ENCODE measurements at places on chromosomes 6 and 20. TPM values are rescaled to one million over a fixed set of nuclear protein-coding genes. Genes with fewer than 3 reads are reported as not detected.

BCAS1 gene
- total RNA-seq = 0.06 TPM

GRCh38 chr20:8226106-8226505 is 94.0 kb downstream of the PLCB1 start:
- no peaks in the 10 kb centered on the region for H3K27me3 ChIP-seq
- no peaks in the 10 kb centered on the region for H3K36me3 ChIP-seq
- H3K27ac ChIP-seq = no peak overlapping the region
- no peaks in the 10 kb centered on the region for H3K4me1 ChIP-seq
- H3K4me3 ChIP-seq = no peak overlapping the region
- DNase-seq = no peak

DNA sequence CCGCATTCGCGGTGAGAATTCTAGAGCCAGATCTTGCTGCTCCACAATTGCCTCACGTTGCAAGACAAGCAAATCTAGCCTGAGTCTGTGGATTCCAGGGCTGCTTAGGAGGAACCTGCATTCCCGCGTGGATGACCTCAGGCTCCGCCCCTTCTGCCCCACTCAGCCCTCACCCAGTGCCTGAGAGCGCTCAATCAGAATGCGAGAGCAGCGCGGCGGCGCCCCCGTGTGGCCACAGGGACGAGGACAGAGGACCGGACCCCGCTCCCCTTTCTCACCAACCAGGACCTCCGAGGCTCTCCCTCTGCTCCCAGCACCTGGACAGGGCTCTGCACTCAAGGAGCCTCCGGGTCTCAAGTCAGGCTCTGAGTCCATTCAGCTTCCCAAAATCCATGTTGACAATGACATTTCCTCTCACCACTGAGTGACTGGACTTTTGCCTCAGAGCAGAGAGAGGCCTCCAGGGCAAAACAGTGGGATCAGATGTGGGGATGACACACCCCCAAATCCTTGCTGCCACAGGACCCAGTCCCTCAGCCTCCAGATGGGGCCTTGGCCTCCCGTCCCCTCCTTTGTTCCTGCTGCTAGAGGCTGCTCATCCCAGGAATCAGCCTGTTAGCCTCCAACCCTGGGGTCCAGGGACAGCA is 52.0 kb downstream of the RPP21 start:
- H3K4me3 ChIP-seq = no peak overlapping the region
- no peaks in the 10 kb centered on the region for H3K36me3 ChIP-seq
- DNase-seq = peak; percentile 86
- H3K27me3 ChIP-seq = peaks cover 38% of the 10 kb centered on the region

DNA sequence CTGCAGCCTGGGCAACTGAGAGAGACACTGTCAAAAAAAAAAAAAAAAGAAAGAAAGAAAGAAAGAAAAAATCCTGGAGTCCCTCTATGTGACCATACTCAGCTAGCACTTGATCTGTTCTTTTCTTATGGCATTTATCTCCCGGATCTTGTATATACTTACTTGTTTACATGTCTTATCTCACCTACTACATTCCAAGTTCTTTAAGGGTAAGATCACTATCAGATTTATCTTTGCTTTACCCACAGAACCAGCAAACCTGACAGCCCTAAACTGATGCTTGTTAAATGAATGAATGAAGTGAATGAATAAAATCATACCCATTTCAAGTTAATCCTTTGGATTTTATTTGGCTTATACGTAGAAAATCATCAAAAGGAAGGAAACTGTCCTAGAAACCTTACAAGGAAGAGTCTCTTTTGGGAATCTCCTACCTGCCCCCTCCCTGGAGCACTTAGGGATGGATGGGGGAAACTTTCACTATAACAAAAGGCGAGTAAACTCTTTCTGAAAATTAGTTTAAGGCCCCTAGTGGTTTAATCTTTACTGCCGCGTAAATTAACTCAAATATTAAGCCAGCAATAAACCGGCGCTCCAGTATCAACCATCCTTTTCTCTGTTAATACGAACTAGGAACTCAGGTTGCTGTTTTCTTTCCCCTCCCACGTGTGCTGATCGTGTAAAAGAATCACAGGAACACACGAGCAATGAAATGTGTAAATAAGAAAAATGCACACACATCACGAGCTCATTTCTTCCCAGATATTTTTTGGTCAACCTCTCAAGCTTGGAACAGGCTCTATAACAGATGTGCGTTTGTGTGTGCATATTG is 1.3 kb upstream of the UTRN start:
- peak overlapping the region; percentile 91 for H3K4me3 ChIP-seq
- H3K4me1 ChIP-seq = peaks cover 19% of the 10 kb centered on the region
- peaks cover 33% of the 10 kb centered on the region for H3K27me3 ChIP-seq
- H3K36me3 ChIP-seq = no peaks in the 10 kb centered on the region
- no peak for DNase-seq

GRCh38 chr20:63619505-63619904 is 7.4 kb downstream of the GMEB2 start:
- no peak overlapping the region for H3K4me3 ChIP-seq
- H3K4me1 ChIP-seq = peaks cover 16% of the 10 kb centered on the region
- no peak for DNase-seq
- H3K27ac ChIP-seq = no peak overlapping the region
- no peaks in the 10 kb centered on the region for H3K27me3 ChIP-seq

VSX1 gene
- total RNA-seq = not detected

- H3K27ac ChIP-seq = peak overlapping the region; percentile 16
- peak; percentile 93 for DNase-seq
- H3K27me3 ChIP-seq = peaks cover 2% of the 10 kb centered on the region
- peak overlapping the region; percentile 81 for H3K4me3 ChIP-seq
Measured at GRCh38 chr20:35447082-35447789, 8.2 kb upstream of the CEP250 start.

ME1 gene
- not detected for total RNA-seq

DNA sequence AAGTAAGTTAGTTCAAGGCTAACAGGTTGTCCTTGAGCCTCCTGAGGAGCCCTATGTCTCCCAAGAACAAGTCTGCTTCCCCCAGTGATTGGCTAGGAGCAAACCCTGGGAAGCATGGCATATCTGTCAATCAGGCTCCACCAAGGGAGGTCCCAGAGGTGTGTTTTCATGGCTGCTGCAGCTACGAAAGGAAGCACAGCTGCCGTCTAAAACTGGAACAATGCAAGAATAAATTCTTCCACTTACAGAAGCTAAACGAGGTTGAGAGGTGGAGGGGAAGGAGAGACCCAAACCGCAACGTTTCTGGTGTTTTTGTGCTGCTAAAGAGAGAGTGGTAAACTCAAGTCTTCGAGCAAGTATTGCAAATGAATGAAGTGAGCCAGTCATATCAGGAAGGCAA is 4.9 kb upstream of the PTGIS start:
- DNase-seq = peak; percentile 44
- peak overlapping the region; percentile 89 for H3K27ac ChIP-seq
- peaks cover 34% of the 10 kb centered on the region for H3K27me3 ChIP-seq
- H3K36me3 ChIP-seq = peaks cover 11% of the 10 kb centered on the region

SFTA2 gene
- total RNA-seq = not detected

DNA sequence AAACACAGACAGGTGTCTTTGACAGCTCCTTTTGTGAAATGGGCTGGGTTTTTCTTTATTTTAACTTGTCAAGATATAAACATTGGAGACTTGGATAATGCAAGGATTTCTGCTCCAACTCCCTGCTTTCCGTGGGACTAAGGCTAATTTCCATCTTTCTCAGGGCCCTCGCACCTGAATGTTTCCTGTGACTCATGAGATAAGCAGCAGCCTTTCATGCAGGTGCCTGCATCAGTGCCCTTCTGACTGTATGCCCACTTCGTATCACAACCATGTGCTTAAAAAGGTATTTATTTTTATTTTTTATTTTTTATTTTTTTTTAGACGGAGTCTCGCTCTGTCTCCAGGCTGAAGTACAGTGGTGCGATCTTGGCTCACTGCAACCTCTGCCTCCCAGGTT is 736.1 kb downstream of the DOK5 start:
- no peak for DNase-seq
- no peaks in the 10 kb centered on the region for H3K36me3 ChIP-seq
- no peak overlapping the region for H3K4me3 ChIP-seq
- H3K27ac ChIP-seq = no peak overlapping the region
- H3K4me1 ChIP-seq = no peaks in the 10 kb centered on the region

DNA sequence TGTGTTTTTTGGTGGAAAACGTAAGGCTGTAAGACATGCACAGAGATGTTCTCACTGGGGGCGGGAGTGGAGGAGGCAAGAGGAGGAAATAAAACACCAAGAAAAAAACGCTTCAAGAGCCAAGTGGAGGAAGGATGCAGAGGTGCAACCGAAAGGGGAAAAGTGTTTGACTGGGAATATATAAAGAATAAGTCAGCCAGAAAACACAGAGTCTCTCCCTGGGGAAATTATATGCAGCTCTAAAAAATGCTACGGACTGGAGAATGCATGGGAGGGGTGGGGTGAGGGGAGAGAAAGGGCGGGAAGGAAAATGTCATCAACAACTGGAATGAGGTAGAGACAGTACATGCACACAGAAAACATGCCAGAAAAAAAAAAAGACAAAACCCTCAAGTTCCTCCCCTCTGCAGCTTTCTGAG is 133.5 kb downstream of the SCML4 start:
- H3K27ac ChIP-seq = no peak overlapping the region
- H3K4me3 ChIP-seq = no peak overlapping the region
- peaks cover 4% of the 10 kb centered on the region for H3K4me1 ChIP-seq
- no peaks in the 10 kb centered on the region for H3K27me3 ChIP-seq
- DNase-seq = no peak

DNA sequence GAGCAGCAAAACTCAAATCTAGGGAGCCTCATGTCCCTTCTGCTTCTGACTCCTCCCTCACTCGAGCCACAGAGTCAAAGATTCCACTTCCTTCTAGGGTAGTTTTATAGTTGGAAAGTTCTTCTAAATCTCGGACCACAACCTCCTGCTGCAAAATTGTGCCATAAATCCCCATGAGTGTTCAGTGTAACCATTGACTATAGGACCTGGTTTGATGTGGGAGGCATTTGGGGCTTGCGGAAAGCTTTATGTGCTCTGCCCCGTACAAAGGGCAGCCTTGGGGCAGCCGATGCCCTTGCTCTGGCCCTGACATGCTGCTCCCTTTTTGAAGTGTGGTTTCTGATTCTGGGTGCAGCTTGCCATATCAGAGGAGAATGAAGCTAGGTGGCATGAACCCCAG is 43.6 kb upstream of the IER3 start:
- peaks cover 71% of the 10 kb centered on the region for H3K4me1 ChIP-seq
- DNase-seq = peak; percentile 61
- H3K4me3 ChIP-seq = peak overlapping the region; percentile 20
- H3K27ac ChIP-seq = peak overlapping the region; percentile 84
- H3K36me3 ChIP-seq = peaks cover 5% of the 10 kb centered on the region
- no peaks in the 10 kb centered on the region for H3K27me3 ChIP-seq

GRCh38 chr6:161568885-161569456 is 295.1 kb upstream of the AGPAT4 start:
- H3K4me3 ChIP-seq = no peak overlapping the region
- no peaks in the 10 kb centered on the region for H3K36me3 ChIP-seq
- no peaks in the 10 kb centered on the region for H3K27me3 ChIP-seq
- no peak overlapping the region for H3K27ac ChIP-seq

DNA sequence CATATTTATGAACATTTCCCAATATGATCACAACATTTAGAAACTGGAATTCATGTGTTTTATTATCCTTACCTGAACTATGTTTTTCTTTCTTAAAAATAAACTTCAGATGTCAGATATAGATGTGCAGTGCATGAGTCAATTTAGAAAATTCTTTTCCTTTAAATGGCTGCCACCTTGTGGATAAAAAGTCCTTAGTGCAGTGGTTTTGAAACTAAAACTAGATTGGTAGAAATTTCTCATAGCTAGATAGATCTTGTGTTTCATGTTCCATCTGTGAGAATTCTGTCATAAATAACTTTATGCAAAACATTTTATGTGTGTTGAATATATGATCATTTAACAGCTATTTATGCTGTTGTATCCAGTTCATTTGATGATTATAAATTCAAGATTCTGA is 134.9 kb downstream of the KLHL32 start:
- no peak for DNase-seq
- no peaks in the 10 kb centered on the region for H3K36me3 ChIP-seq
- H3K4me1 ChIP-seq = no peaks in the 10 kb centered on the region
- no peak overlapping the region for H3K27ac ChIP-seq

DNA sequence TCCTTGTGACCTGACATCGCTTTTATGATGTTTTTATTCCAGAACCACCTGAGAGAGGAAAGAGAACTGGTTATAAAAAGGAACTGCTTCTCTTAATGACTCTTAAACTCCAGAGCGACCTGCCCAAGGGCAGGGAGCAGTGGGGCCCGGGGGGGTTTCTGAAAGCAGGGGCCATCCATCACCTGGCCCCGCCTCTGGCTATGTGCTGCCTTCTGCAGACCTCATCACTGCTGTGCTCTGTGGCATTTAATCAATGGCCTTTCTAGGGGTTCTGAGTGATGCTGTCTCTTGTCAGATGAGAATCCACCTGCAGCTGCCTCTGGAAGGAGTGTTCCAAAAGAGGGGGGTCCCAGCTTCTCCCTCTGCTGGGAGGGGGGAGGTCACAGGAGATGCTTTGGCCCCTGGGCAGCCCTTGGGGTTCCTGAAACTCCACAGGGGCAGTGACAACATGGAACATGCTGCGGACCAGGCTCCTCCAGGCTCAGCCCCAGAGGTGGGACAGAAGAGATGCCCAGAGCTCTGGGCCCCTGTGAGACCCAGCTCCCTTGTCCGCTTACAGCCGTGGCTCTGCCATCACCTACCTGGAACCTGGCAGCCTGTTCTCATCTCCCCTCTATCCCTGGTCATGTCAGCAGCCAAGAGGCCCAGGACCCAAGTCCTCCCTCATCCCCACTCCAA is 177.1 kb upstream of the SULF2 start:
- no peak overlapping the region for H3K4me3 ChIP-seq
- no peak for DNase-seq
- no peak overlapping the region for H3K27ac ChIP-seq
- no peaks in the 10 kb centered on the region for H3K27me3 ChIP-seq

GRCh38 chr20:50933589-50933988 is 2.4 kb upstream of the ADNP start:
- no peak overlapping the region for H3K4me3 ChIP-seq
- no peak overlapping the region for H3K27ac ChIP-seq
- H3K36me3 ChIP-seq = peaks cover 51% of the 10 kb centered on the region
- H3K4me1 ChIP-seq = peaks cover 21% of the 10 kb centered on the region

DNA sequence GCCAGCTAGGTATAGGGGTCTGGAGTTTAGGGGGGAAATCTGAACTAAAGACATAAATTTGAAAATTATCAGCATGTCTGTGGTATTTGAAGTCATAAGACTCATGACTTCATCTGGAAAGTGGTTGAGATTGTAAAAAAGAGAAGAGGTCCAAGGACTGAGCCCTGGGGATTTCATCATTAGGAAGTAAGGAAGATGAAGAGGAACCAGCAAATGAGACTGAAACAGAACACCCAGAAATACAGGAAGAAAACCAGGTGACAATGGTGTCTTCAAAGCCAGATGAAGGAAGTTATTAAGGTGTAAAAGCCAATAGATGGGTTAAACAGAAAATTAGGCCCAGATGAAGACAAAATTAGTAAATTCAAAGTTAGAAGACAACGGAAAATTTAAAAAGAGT is 49.1 kb upstream of the UBR2 start:
- peaks cover under 1% of the 10 kb centered on the region for H3K36me3 ChIP-seq
- H3K4me3 ChIP-seq = no peak overlapping the region

DNA sequence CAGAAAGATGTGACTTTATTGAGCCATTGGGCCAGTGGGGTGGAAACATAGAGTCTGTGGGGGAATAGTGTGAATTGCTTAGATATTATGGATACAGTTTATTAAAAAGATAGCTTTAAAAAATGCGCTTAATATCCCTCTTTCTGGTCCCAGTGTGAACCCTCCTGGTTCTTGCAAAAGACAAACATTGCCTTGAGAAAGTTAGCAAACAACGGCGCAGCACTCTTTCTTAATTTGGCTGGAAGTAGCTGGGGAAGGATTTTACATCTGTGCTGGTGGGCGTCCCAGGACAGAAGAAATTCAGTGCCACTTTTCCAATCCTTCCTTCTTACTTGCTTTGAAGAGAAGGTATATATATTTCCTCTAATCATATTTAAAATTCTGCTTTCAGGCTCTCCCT is 191.4 kb upstream of the ZFP64 start:
- H3K4me1 ChIP-seq = no peaks in the 10 kb centered on the region
- H3K36me3 ChIP-seq = peaks cover 2% of the 10 kb centered on the region
- DNase-seq = no peak
- no peaks in the 10 kb centered on the region for H3K27me3 ChIP-seq
